Osteocyte (in vitro differentiated cells): ENCODE measurements at places on chromosomes 2 and 18. TPM values are rescaled to one million over a fixed set of nuclear protein-coding genes. Genes with fewer than 3 reads are reported as not detected.

Gene TFCP2L1
- total RNA-seq, result not detected in 2 replicates

Gene SLC38A11
- not detected in 2 replicates for total RNA-seq

Gene CROCC2
- total RNA-seq, result not detected in 2 replicates

Gene PLB1
- 0.60 and 0.64 TPM in 2 replicates for total RNA-seq

Gene TUBA3E
- total RNA-seq, result not detected in 2 replicates

Gene CYRIA
- total RNA-seq, result 2.8 TPM in 2 replicates

Gene KLHL14
- total RNA-seq, result not detected in 2 replicates
